LoVo (cell line): ENCODE measurements at places on chromosomes 1 and 21.

- DNase-seq = no peak
These were observed 19.7 kb downstream of the STPG1 start for GRCh38 chr1:24393892-24394291.

- no peak for DNase-seq
These were observed 24.7 kb downstream of the RGS1 start for GRCh38 chr1:192600275-192600674.

GRCh38 chr1:205981257-205981656 lies 21.9 kb downstream of the RAB7B start:
- DNase-seq = no peak

DNA sequence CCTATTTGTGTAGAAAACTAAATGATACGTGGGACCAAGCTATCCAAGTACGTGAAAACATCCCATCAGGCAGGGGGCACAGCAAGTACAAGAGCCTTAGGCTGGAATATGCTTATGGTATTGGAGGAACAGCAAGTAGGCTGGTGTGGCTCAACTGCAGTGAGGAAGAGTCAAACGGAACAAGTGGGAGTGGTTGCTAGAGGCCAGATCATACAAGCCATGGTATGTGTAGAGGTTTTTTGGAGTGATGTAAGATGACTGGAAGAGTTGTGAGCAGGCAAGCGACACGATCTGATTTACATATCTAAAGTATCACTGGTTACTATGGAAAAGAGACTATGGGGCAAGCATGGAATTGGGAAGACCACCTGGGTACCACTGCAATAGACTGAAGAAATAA lies 27.8 kb downstream of the ELK4 start:
- DNase-seq = no peak

DNA sequence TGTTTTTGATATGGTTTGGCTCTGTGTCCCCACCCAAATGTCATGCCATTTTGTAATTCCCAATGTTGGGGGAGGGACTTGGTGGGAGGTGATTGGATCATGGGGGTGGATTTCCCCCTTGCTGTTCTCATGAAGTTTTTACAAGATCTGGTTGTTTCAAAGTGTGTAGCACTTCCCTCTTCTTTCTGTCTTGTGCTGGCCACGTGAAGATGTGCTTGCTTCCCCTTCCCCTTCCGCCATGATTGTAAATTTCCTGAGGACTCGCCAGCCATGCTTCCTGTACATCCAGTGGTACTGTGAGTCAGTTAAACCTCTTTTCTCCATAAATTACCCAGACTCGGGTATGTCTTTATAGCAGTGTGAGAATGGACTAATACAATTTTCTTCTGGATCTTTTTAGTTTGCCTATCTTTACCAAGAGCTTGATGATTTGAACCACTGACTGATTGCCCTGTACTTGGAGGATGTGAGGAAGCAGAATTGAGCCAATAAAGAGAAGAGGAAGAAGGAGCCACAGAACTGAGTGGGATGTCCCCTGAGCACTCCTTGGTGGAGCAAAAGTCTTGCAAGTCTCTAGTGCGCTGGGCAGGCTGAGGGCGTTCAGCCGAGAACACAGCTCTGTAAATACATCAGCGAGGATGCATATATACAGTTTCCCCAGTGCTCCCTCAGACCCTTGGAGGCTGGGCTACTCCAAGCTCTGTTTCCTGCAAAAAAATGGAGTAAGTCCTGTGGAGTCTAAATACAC lies 102.6 kb downstream of the CYYR1 start:
- DNase-seq = no peak

GRCh38 chr1:15542388-15543250 lies 16.0 kb downstream of the DNAJC16 start:
- DNase-seq = no peak
